Right forelimb (tissue), 1 donor: ENCODE measurements at places on chromosomes 16 and 17.
A peak's percentile ranks its signal among the peaks of the same experiment; 100 is the strongest.

GRCh38 chr16:53159781-53160436 lies 105.1 kb downstream of the CHD9 start:
- no peak for DNase-seq

DNA sequence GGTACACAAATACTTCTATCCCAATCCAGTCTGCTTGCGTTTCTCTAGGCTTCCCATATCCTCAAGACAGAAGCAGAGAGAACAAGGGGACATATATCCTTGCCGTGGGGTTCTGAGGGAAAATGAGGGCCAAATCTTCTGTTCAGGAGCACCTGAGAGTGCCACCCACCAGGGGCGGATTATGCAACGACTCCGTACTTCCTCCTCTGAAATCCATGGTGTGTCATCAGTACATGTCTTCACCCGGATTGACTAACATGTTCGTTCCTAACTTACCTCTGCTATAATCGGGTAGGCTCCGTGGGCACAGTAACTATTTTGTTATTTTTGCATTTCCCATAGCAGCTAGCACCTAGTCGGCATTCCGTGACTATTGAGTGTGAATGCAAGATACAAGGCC lies 7.8 kb upstream of the ZNF200 start:
- no peak for DNase-seq

- DNase-seq: no peak
Observed at GRCh38 chr17:38815576-38816193, 9.4 kb downstream of the CWC25 start.

GRCh38 chr17:45394913-45395568 lies 37.6 kb downstream of the ARHGAP27 start:
- peak; percentile 89 for DNase-seq

DNA sequence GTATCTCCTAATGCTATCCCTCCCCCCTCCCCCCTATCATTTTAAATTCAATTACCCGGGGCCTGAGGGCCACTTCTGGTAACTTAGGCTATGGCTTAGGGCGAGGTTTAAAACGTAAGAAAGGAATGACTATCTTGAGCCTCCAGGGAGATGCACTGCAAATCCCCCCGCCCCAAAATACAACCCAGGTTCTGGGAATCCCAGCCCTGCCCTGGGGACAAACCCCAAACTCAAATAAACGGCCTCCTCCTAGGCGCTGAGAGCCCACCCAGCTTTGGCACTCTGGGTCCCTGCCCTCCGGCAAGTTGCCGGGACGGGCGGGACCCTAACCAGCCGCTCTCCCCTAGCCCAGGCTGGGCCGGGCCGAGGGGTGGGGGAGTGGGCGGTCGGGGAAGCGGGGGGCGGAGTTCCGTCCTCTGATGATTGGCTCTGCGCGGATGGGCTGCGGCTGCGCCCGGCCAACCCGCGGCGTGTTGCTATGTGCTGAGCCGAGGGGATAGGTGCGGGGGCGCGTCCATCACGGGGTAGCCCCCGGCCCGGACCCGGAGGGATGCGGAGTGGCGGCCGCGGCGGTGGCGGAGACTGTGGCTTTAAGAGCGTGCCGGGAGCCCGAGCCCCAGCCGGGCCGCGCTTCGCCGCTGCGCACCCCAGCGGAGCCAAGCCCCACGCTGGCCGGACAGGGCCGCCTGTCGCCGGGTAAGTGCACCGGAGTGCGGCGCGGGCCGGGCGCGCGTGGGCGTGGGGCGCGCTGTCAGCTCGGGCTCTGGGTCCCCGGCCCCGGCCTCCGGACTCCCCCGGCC lies at the start of gene YPEL2:
YPEL2 (plus strand) TSS at position 527 of the 800 bp plus-strand sequence. CDS start 21,755 bp downstream, outside the sequence.
- peak; percentile 96 for DNase-seq

GRCh38 chr17:28733346-28733745 lies 4.8 kb downstream of the NEK8 start:
- DNase-seq: no peak

GRCh38 chr17:63703029-63703428 lies 3.1 kb upstream of the LIMD2 start:
- DNase-seq: no peak

DNA sequence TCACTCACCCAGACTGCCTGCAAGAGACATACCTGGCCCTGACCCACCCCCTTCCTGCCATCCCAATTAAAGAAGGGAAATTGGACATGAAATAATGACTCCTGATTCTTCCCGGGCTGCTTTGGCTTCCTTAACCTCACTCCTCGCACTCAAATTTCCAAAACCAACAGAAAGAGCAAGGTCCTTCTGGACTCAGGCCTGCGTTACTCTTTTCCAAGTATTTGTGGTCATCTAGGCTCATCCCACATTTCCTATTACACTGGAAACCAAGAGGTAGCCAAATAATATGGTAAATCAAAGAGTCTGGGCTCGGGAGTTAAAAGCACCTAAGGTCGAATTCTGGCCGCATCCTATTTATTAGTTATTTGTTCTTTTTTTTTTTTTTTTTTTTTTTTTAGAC lies 359.3 kb downstream of the NPIPA8 start:
- DNase-seq: no peak

GRCh38 chr17:21209511-21210175 lies 4.3 kb downstream of the TMEM11 start:
- no peak for DNase-seq

- no peak for DNase-seq
Observed at GRCh38 chr17:66310528-66311148, 8.2 kb downstream of the PRKCA start.

GRCh38 chr16:14511800-14512135 lies 118.3 kb downstream of the PARN start:
- DNase-seq: no peak

DNA sequence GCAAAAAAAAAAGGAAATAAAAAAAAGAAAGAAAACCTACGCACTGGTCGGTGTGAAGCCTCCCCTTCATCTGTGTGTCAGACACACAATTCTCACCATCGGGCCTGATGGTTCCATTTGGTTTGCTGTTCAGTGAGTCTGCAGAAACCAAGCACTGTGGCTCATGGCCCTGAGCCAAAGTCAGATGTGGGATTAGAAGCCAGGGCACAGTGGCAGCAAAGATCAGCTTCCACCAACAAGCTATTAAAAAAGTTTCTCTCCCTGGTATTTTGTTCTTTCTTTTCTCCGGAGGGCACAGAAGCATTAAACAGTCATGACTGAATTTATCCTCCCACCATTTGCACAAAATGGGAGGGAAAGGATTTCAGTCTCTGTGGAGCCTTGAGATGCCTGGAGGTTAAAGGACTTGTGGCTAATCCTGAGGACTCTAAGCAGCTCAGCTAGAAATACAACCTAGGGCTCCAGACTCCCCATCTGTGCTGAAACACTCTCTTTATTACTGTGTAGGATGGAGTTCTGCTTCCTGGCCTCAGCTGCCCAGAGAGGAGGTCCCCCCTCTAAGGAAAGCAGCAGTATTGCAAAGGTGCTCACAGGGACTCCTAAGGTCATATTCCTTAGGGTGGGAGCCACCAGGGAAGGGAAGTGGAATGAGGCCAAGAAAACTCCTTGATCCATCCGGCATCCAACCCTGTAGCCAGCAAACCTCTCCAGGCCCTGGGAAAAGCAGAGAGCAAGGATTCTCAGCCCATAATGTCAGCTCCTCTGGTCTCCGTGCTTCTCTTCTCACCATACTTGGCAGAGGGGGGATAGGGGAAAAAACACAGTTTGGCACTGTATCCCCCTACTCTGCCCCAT lies 28.2 kb downstream of the SLC39A11 start:
- no peak for DNase-seq

DNA sequence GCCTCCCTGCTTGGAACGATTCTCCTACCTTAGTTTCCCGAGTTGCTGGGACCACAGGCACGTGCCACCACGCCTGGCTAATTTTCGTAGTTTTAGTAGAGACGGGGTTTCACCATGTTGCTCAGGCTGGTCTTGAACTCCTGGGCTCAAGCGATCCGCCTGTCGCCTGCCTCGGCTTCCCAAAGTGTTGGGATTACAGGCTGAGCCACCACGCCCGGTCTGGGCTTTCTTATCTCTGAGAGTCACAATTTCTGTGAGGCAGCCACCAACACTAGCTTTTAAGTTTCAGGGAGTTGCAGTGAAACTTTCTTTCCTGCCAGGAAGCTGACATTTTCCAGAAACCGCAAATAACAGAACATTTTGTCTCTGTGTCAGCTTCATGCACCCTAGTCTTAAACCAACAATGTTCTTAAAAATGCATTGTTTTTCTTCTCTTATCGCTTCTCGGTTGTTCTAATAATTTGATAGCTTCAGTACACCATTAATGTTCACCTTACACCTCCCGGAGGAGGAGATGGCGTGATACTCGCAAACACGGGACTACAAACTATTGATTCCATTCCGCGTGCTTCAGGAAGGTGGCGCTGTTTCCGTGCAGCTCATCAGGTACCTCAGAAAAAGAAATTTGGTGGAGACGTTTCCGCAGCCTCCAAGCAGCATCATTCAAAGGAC lies 7.4 kb upstream of the DHRS7B start:
- DNase-seq: peak; percentile 73

GRCh38 chr16:56912746-56913708 lies 18.9 kb upstream of the HERPUD1 start:
- no peak for DNase-seq

- DNase-seq: no peak
Observed at GRCh38 chr16:55076053-55076452, 145.4 kb downstream of the IRX5 start.

- no peak for DNase-seq
Observed at GRCh38 chr17:77803726-77804125, 154.8 kb upstream of the TNRC6C start.

GRCh38 chr16:87328846-87329245 lies 11.7 kb upstream of the C16orf95 start:
- DNase-seq: no peak

DNA sequence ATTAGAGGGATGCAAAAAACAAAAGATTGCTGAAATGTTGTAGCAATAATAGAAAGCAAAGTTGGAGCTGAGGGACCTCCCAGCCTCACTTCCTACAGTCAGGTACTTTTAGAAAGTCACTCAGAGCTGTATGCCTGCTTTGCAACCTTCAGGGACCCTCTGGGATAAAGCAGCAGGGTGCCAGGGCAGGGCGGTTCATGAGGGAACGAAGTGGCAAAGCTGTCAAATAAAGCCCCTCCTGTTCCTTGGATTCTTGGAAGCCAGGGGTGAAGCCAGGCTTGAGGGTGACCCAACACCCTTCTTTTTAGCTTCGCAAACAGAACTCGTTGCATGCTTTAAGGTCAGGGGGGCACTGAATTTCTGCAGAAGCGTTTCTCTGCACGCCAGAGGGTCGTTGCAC lies 767 bp downstream of the ATP2C2 start:
- DNase-seq: no peak

DNA sequence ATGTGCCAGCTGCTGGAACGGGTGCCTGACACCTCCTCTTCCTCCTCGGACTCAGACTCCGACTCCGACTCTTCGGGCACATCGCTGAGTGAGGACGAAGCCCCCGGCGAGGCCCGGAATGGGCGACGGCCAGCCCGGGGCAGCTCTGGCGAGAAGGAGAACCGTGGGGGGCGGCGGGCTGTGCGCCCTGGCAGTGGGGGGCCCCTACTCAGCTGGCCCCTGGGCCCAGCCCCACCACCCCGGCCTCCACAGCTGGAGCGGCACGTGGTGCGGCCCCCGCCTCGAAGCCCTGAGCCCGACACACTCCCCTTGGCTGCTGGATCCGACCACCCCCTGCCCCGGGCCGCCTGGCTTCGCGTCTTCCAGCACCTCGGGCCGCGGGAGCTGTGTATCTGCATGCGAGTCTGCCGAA lies 6.8 kb downstream of the FBXL19 start:
- no peak for DNase-seq

DNA sequence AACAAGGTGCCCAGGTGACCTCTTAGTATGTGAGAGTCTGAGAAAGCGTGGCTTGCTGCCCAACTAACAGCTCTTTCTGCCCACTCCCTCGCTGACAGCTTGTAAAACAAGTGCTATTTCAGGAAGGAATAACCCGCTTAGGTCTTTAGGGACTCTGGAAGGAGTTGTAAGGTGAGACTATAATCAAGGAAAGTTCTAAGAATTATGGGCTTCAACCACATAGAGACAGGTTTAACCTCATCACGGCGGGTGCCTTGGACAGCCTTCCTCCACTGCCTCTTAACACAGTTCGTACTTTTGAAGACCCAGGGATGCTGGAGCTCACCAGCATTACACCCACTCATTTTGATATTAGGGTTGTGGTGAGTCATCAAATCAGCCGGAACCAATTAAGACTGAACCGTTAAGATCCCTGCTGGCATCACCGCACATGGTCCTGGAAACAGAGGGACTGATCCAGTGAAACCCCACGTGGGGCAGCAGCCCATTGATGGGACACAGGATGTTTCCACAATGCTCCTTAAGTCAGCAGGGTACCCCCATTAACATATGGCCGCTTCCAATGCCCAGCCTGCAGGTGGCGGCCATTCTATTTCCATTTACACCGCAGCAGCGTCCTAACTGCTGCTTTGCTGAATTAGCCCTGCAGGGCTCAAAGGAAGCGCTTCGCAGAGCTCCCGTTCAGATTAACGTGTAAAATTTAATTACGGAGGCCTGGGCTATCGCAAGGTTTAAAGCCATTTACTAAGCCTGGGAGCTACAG lies 176.6 kb upstream of the SDK2 start:
- no peak for DNase-seq

GRCh38 chr17:82088838-82089722 lies 9.0 kb downstream of the FASN start:
- DNase-seq: no peak

GRCh38 chr16:48047720-48048119 lies 108.1 kb downstream of the ABCC12 start:
- DNase-seq: no peak

DNA sequence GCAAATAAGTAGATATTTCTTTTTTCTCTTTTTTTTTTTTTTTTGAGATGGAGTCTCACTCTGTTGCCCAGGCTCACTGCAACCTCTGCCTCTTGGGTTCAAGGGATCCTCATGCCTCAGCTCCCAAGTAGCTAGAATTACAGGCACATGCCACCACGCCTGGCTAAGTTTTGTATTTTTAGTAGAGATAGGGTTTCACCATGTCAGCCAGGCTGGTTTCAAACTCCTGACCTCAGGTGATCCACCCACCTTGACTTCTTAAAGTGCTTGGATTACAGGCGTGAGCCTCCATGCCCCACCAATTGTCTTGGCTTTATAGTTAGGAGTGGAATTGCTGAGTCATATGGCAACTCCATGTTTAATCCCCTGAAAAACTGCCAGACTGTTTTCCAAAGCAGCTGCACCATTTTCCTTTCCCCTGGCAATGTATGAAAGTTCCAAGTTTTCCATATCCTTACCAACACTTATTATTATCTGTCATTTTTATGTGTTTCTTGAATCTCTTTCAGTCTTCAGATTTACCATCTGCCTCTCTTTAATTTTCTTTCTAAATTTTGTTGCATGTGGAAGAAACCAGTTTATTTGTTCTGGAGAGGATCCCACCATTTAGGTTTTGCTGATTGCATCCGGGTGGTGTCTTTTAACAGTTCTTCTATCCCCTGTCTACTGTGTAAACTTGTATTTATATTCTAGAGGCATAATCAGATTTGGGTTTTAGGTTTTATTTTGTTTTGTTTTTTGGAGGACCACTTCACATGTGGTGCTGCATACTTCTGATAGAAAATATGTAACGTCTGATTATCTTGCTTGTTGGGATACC lies 9.9 kb upstream of the CES3 start:
- no peak for DNase-seq

DNA sequence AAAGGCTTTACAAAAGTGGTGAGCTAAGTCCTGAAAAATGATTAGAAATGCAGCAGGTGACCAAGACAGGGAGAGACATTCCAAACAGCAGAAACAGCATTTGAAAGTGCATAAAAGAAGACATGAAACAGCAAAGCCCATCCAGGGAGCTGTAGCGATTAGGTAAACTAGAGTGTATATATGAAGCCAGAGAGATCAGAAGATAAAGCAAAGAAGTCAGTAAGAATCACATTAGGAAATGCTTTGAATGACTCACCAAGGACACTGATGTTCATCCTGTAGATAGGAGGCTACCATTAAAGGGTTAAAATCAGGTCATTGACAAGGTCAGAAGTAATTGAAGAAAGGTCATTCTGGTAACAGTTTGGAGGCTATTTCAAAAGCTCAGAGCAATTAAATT lies 27.6 kb upstream of the VAT1L start:
- DNase-seq: no peak
